Activated T-cell treated with anti-CD3 and anti-CD28 coated beads for 48 hours (primary cell): ENCODE measurements at places on chromosomes 3 and 15.

DNA sequence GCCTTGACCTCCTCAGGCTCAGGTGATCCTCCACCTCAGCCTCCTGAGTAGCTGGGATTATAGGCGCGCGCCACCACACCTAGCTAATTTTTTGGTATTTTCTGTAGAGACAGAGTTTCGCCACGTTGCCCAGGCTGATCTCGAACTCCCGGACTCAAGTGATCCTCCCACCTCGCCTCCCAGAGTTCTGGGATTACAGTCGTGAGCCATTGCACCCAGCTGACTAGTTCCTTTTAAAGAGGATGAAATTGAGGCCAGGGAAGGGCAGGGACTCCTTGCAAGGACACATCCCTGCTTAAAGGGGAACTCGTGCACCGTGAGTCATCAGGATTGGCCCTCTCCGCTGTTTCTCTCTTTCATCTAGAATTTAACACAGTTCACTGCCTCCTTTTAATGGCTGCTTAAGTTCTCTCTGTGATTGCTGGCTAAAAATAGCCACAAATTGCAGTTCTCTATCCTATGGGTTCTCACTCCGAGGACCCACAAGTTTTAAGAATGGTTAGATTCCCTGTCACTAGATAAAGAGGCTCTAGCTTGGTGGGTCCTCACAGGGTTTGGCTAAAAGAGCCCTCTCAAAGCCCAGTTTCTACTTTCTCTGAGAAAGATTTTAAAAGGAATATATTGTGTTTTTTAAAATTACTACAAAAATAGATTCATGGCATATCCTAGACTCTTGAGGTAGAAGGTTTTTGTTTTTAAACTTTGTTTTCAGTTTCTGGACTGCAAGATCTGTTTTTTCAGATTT lies 1.4 kb downstream of the CRTAP start:
- no peak for DNase-seq

- no peak for DNase-seq
Observed at GRCh38 chr3:7568526-7569184, 707.7 kb downstream of the GRM7 start.

DNA sequence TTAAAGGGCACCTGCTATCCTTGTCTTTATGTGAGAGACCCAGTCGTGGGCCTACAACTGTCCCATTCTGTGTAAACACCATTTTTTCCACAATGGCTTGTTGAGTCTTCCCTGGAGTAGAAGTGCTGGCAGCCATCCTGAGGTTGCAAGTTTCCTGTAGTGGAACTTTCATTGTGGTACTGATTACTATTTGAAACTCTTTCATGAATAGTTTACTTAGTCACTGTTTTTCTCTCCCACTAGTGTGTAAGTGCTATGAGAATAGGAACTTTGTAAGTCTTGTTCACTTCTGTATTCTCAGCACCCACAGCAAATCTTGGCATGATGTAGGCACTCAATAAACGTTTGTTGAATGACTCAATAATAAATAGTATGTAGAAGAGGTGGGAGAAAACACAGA lies 48.6 kb downstream of the RARB start:
- no peak for DNase-seq

GRCh38 chr3:111173328-111173900 lies 101.8 kb downstream of the NECTIN3 start:
- no peak for DNase-seq

- no peak for DNase-seq
Observed at GRCh38 chr15:55758580-55758986, 15.6 kb upstream of the PRTG start.
